Mesenteric fat pad (tissue), 1 donor: ENCODE measurements at places on chromosomes 2 and 18. TPM values are rescaled to one million over a fixed set of nuclear protein-coding genes. Genes with fewer than 3 reads are reported as not detected.

Gene MC2R
- not detected for total RNA-seq

Gene TUBB8B
- total RNA-seq = not detected

Gene GTF2A1L
- total RNA-seq = not detected

Gene CDH20
- 0.74 TPM for total RNA-seq

Gene CDH7
- total RNA-seq = not detected

Gene ATP6V1C2
- total RNA-seq = 1.4 TPM

Gene AMER3
- total RNA-seq = not detected

Gene CAD
- total RNA-seq = 26.0 TPM

Gene RETREG2
- total RNA-seq = 68.1 TPM

GRCh38 chr2:52429171-52429570 is 1338.4 kb upstream of the CHAC2 start:
- no peak for DNase-seq

DNA sequence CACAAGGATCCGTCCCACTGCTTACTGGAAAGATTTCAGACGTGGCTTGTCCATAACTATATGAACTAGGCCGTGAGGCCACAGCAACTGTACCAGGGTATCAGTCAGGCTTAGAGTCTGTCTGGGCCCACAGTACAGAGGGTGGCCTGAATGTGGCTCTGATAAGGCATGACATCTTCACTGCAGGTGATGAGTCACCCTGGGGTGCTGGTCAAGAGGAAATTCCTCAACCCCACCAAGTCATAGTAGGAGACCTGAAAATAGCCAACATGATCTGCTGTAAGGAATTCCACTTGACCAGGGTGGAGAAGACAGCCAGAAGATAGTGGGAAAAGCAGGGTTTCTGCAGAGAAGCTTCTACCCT is 107.7 kb downstream of the INHBB start:
- DNase-seq = no peak

- DNase-seq = no peak
These were observed 191.8 kb downstream of the RNF144A start for GRCh38 chr2:7108792-7109532.

- DNase-seq = no peak
These were observed 59.1 kb downstream of the NRP2 start for GRCh38 chr2:205741256-205741978.

DNA sequence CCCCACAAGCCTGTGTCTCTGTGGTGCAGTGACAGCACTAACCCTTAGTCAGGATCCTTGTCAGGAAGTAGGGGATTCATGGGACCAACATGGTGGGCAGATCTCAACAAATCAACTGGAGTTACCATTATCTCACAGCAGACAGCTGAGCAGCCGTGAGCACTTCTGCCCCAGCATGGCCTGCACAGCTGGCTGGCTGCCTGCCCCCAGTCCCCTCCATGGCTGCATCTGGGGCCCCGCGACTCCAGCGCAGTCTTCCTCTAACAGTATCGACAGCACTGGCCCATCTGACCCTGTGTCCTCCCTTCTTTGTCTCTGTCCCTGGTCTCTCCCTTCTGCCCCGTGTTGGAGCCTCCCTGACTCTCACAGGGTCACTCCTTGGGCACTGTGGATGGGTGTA is 4.7 kb upstream of the ADCY3 start:
- DNase-seq = no peak

- DNase-seq = no peak
These were observed 32.7 kb downstream of the TNP1 start for GRCh38 chr2:216827073-216827720.

GRCh38 chr2:137210039-137210438 is 444.7 kb downstream of the THSD7B start:
- no peak for DNase-seq

- DNase-seq = no peak
These were observed 76.9 kb upstream of the NRXN1 start for GRCh38 chr2:51108794-51109193.

GRCh38 chr18:8844721-8845148 is 139.4 kb downstream of the MTCL1 start:
- no peak for DNase-seq

GRCh38 chr2:183495589-183496267 is 371.5 kb downstream of the NUP35 start:
- no peak for DNase-seq
